ENCODE measurements at places on chromosomes 7 and 10.

GRCh38 chr7:39664057-39664456 lies 40.7 kb downstream of the RALA start:
- no peak for DNase-seq

- no peak for DNase-seq
Observed at GRCh38 chr7:27388561-27388960, 146.0 kb downstream of the EVX1 start.

- DNase-seq = no peak
Observed at GRCh38 chr7:128424686-128425275, 15.0 kb upstream of the IMPDH1 start.

DNA sequence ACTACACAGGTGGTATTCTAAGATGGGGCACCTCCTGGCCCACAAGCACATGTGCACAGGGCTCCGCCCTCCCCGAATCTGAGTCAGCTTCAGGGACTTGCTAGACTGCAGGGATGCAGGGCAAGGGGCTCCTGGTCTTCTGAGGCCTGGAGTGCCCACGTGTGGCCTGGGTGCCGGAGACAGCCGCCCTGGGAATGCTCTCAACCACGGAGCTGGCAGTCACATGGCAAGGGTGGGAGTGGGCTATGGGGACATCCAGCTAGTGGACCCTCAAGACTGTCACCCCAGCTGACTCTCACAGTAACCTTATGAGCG lies 42.7 kb downstream of the CFAP46 start:
- DNase-seq = no peak

DNA sequence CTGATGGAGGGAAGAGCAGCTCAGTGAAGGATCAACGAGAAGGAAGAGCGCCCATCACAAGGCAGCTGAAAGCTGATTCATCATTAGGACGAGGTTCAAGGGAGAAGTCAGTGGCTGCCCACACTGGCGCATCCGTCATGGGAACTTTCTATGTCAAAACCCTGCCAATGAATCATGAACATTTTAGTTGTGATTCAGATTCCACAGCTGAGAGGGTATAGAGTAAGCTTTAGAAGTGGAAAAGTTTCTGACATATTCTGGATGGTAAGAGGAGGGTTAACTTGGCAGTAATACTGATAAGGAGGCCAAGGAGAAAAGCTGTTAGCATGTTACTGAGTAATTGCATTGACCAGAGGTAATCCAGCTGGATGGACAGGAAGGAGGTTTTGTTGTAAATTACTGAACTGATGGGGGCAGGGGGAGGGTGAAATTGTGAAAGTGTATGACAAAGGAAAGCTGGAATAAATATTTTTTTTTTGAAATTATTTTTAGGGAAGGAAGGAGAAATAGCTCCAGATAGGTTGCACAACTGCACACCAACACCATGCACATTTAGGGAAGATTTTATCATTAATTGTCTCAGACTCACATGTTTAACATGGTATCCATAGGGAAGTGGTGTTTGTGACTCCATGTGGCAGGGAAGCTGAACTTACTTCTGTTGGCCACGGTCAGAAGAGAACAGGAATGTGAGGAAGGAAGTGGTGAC lies 78.3 kb upstream of the NRP1 start:
- DNase-seq = no peak

DNA sequence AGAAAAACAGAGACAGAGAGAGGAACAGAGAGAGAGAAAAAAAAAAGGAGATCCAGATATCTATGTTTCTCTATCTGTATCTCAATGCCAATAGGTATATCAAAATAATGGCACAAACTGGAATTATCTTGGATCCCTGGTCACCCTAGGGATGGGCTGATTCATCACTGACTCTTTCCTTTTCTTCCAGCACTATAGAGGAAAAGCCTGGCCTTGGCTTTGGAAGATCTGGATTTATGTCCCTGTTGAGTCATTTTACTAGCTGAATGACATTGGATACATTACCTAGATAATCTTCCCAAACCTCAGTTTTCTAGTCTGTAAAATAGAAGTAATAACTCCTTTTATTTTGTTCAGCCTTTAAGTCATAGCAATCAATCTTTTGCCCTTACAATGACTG lies 152.8 kb upstream of the GDF10 start:
- DNase-seq = no peak

All from endodermal cell (in vitro differentiated cells).